G401 (cell line): ENCODE measurements at places on chromosomes 16 and 17.

DNA sequence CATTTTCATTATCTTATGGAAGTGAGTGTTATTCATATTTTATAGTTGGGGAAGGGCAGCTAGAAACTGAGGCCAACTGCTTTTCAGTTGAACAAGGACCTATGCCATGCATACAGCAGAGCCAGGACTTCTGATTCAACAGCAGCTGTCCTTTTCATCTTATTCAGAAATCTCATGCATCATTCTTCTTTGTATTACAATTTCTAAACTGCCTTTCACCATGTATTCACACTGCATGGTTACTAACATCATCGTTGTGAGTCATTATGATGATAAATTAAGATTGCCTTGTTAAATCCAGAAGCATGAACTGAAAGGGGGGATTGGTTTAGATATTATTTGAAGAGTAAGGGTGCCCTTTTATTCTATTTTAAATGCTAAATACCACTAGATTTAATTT, 1470.1 kb upstream of the GOT2 start:
- no peak for DNase-seq

GRCh38 chr16:11350921-11351335, 5.7 kb downstream of the RMI2 start:
- DNase-seq: no peak

DNA sequence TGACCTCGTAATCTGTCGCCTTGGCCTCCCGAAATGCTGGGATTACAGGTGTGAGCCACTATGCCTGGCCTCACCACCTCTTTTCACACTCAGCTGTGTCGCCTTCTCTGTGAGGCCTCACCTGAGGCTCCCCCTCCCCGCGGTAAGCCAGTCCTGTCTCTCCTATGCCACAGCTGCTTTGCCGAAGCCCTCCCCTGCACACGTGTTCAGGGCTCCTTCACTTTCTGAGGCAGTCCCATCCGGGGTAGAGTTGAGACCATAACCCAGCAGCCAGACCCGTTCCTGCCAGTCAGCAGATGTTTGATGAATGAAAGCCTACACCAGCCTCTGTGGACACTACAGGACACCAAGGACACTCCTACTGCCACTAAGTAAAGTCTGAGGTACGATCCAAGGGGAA, 10.6 kb downstream of the USP7 start:
- DNase-seq: no peak

- DNase-seq: no peak
Observed at GRCh38 chr16:19722981-19723380, 4.9 kb downstream of the IQCK start.

GRCh38 chr17:42979511-42980273, at the start of gene PTGES3L:
Gene PTGES3L (minus strand): TSS chr17:42980080. CDS start chr17:42980053, 27 bp downstream.
- DNase-seq: no peak

DNA sequence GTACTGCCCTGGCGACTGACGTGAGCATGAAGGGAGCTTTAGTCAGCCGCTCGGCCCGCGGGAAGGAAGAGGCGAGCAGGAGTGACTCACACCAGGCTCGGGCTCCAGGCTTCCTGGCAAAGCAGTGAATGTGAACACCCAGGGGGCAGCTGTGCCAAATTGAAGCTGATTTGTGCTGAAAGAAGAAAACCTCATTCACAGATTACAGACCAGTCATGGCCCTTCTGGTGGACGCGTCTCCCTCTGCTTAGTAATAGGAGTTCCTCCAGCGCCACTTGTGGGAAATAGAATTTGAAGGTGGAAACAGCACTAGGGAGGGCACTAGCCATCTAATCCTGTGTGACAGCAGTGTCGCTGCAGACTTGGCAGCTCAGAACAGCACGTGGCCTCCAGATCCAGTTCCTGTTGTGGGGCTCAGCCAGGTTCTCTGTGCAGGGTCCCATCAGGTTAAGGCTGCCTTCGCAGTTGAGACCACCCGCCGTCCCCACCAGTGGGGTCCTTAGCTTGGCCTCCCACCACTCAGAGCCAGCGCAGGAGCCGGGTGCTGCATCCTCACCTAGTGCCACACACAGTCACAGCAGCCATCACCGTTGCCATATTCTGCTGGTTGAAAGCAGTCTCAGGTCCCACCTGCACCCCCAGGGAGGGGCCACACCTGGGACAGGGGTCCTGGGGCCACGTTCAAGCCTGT, 164.5 kb upstream of the CHMP6 start:
- DNase-seq: peak; percentile 88

DNA sequence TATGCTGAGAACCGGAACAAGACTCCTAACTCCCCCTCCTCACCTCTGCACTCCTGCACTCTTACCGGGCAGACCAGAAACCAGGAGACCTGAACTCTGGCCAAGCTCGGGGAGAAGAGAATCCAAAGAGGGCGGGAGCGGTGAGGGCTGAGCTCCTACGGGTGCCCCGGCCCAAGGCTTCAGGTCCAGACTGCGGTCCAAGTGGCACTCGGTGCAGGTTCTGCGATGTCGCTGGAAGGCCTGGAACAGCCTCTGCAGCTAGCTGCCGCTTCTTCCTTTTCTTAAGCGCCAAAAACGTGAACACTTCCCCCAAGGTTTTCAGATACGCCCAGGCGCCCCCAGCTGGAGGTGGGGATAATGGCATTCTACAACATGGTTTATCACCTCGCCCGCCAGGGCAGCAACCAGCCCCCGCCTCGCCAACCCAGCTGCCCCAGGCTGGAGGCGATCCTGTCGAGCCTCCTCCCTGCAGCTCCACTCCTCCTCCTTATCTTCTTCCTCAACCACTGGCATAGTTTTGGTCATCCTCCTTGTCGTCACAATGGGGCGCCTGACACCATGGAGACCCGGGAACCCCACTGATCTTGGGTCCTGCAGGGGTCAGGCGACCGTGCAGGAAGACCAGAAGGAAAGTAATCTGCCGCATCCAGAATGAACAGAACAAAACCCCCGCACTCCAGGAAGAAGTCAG, 1735.9 kb downstream of the TP53TG3F start:
- DNase-seq: no peak

DNA sequence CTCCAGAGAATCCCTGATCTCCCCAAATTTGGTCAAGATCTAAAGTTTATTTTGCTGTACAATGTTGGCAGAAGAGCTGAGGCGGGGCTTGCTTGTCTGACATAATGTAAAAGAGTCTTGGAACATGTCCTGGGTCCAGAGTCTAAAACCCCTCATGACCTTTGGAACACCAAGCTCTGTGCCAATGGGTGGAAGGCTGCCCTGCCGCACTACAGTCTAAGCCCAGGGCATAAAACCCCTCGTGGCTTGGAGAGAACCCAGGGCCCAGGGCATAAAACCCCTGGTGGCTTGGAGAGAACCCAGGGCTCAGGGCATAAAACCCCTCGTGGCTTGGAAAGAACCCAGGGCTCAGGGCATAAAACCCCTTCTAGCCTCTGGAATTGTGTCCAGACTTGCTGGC, 36.7 kb downstream of the CCDC57 start:
- DNase-seq: no peak

- no peak for DNase-seq
Observed at GRCh38 chr17:970364-970763, 9.2 kb downstream of the NXN start.

DNA sequence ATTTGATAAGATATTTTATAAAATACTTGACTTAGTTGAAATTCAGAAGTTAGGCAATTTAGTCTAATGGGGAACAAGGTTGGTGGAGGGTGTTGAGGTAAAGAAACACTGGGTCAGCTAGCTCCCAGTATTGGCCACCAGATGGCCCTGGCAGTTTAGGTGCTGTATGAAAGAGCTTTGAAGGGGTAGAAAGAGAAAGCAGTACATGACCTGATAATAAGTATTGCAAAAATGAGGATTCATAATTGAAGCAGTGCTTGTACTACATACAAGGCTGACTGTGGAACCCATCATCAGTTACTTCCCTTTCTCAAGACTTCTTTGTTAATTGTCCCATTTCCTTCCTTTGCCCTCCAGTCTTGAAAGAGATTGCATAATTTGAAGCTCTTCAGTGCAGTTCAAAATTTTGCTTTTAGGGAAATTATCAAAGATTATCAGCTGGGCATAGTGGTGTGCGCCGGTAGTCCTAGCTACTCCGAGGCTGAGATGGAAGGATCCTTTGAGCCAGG, 29.4 kb downstream of the TANC2 start:
- DNase-seq: peak; percentile 17

DNA sequence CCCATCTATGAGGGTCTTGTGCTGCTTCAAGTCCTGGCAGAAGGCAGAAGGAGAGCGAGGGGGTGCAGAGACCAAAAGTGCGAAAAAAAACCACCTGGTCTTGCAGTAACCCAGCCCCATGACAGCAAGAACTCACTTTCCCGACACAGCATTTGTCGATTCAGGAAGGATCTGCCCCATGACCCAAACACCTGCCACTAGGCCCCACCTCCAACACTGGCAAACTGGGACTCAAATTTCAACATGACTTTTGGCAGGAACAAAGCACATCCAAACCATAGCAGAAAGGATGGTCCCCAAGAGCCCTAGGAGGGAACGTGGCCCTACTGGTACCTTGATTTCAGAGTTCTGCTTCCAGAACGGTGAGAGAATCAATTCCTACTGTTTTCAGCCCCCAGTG, 34.7 kb upstream of the KLHDC4 start:
- DNase-seq: no peak
